ENCODE measurements at places on chromosomes 12 and 14.

DNA sequence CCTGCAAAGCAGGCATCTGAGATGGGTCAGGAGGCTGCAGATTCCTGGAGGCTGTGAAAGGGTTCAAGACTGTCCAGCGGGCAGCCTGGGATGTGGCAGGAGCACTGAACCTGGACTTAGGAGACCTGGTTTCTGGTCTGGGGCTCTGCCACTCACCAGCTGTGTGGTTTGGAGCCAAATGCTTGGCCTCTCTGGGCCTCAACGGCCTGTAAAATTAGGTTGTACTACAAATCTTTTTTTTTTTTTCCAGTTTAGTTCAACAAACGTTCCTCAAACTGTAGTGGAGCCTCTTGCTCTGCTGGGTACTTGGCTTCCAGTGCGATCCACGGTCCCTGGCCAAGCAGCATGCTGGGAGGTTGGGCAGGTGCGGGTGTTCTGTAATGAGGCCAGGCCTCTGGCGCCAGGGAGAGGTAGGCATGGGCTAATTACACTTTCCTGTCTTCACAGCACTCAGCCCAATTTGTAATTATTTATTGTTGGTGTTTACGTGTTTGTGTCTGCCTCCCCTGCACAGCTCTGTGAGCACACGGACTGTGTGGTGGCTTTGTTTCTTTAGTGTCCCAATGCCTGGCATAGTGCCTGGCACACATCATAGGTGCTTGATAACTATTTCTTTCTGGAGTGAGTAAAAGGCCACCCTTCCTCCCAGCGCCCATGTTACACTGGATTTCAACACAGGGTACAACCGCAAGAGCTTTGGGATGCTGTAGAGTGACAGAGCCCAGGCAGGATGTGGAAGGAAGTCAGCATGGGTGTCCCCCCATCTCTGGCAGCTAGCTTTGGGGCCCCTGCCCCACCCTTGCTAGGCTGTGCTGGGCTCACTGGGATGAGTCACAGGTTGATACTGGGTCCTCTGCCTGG lies 5.8 kb upstream of the KRT80 start:
- no peak for DNase-seq

GRCh38 chr14:101184572-101184971 lies 281.1 kb upstream of the RTL1 start:
- DNase-seq = no peak

GRCh38 chr14:68112442-68112841 lies 292.9 kb downstream of the RAD51B start:
- no peak for DNase-seq

- DNase-seq = no peak
Measured at GRCh38 chr12:124645530-124646244, 78.3 kb upstream of the NCOR2 start.

GRCh38 chr12:110245369-110245772 lies 35.7 kb upstream of the ATP2A2 start:
- DNase-seq = peak; percentile 76

DNA sequence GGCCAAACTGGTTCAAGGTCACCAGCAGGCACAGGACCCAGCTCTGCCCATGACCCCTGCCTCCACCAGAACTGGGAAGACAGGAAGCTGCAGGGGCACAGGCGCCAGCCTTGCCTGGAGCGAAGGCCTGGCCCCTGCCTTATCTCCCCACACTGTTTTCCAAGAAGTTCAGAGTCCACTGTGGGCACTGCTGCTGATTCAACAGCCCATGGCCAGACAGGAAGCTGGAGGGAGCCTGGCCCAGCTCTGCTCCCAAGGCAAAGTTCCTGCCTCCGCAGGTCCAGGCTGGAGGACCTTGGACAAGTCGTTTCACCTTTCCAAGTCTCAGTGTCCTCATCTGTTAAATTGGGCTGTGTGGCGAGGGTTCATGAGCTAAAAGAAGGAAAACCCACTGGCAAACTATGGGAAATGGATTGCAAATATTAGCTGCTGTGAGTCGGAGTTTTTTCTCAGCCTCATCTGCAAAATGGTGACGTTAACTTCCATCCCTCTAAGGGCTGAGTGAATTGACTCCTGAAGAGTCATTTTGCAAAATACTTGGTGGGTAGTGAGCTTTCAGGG lies 1.2 kb downstream of the PHETA1 start:
- peak; percentile 18 for DNase-seq

DNA sequence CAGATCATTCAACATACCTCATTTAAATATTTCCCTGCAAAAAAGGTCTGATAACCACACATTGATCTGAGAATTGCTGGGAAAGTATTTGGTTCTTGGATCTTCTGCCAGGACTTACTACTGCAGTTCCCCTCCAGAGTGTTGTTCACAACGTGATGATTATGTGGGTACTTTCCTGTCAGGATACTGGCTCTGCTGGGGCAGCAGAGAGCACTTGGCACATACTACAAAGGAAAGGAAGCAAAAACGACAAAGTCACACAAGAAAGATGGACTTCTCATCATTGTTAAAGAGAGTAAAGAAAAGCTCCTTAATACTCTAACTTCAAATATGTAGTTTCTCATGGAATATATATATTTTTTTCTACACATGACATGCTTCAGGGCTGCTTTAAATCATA lies 11.5 kb downstream of the GNS start:
- DNase-seq = no peak

DNA sequence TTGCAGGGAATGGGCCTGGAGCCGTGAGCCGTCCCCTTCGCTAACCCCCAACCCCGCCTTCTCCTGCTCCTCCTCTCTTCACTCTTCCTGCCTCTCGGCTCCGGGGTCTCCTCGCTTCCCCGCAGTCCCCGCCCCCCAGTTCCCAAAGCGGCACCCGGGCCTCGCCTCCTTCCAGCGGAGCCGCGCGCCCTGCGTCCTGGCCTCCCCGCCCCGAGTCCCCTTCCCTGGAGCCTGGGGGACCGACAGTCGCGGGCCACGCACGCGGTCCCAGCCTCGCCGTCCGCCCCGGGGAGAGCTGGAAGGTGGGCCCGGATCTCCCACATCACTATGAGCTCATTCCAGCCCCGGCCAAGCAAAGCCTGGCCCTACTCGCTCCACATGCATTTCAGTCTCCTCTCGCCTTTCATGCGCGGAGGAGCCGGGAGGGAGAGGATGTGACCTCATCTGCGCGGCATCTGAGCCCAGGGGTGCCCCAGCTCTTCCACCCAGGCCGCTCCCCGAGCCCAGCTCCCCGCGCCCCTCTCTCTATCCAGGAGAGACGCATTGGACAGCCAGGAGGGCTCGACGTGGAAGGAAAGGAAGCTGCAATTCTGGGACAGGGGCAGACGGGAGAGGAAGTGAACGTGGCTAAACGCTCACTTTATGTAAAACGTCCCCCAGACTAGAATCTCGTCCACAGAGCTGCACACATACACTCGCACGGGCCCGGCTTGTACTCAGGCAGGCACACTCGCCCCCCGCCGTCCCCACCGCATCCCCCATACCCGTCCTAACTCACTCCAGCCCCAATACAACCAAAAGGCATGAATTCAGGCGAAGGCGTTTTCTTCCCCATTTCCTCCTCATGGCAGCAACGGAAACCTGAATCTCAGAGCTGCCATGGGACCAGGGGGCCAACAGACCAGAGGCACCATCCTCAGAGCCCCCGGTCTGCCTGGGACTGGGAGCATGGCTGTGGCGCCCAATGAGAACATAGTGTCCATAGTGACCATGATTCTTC lies 108.7 kb upstream of the CCND2 start:
- no peak for DNase-seq

DNA sequence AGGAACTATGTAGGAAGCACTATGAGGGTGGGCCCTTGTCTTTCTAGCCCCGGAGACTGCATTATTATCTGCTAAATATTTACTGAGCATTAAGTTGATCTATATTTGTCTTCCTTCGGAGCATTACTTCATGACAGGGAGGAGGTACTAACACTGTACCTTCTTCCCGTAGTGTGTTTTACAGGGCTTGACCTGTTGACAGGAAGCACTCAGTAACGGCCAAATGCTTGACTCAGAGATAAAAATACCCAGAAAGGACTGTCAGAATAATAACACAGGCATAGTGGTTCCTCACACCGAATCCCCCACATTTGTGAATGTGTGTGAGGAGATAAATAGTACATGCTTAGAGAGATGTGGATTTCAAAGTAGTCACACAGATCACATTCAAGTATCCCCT lies 466.6 kb downstream of the EGLN3 start:
- DNase-seq = no peak

DNA sequence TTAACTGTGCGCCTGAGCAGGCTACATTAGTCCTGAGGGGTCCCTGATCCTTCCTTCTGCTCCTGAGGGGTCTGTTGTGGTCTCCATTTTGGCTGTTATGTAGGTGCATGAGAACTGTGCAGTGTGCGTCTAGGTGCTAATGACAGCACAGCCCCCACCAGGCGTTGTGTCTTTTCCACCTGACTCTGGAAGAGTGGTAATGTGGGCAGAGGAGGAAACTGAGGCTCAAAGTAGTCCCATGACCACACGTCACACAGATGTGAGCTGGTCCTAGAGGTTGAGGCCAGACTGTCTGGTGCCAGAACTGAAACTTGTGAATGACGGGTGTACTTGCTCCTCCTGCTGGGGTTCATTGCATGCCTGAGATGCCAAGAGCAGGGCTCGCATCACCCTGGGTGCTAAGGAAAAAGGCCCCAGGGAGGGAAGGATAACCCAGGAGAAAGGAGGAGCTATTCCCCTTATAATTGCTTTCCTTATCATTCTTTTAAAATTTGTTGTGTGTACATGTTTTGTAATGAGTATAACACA lies 111.8 kb downstream of the SLC25A47 start:
- no peak for DNase-seq

GRCh38 chr12:132147423-132148367 lies 3.4 kb downstream of the NOC4L start:
- no peak for DNase-seq

- no peak for DNase-seq
Measured at GRCh38 chr12:130568501-130568900, 147.6 kb downstream of the RIMBP2 start.

DNA sequence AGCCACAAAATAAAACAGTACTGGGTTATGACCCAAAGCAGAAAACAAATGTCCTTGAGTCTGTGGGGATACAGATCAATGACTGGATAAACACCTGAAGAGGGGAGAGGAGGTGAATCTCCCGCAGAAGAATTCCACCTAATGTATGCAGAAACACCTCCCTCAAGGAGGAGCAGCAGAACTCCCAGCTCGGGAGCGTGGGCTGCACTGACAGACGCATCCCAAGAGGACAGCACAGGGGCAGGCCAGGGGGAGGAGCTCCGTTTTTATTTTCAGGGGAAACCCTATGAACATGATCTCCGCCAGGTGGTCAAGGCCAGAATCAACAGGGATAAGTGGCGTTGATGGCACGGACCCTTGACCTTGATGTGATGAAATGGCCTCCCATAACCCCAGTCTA lies 41.8 kb upstream of the PPP2R5C start:
- DNase-seq = no peak

DNA sequence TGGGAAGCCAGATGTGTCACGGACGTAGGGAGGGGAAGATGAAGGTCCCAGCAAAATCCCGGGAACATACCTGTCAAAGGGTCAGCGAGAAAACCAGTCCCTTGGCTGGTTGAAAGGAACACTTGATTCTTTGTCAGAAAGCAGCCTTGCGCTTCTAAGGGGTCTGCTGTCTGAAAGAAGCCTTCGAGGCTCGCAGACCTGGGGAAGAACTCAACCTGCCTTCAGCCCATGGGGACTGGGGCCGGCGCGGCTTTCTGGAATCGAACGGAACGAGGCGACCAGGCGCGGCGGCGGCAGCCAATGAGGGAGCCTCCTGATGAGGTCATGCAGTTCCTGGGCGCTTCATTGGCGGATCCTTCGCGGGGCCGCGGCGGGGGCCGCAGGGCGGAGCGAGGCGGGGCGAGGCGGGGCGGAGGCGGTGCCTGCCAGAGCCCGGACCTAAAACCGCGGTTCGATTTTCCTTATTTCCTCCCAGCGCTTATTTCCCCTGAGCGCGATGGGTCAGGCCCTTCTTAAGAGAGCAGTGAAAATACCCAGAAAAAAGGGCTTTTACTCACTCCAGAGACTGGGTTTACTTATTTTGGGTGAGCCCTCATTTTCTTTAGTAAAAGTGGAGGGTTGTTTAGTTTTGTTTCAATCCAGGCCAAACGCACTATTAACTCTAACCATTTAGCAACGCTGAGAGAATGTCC lies 11.8 kb upstream of the TTC7B start:
- peak; percentile 49 for DNase-seq

DNA sequence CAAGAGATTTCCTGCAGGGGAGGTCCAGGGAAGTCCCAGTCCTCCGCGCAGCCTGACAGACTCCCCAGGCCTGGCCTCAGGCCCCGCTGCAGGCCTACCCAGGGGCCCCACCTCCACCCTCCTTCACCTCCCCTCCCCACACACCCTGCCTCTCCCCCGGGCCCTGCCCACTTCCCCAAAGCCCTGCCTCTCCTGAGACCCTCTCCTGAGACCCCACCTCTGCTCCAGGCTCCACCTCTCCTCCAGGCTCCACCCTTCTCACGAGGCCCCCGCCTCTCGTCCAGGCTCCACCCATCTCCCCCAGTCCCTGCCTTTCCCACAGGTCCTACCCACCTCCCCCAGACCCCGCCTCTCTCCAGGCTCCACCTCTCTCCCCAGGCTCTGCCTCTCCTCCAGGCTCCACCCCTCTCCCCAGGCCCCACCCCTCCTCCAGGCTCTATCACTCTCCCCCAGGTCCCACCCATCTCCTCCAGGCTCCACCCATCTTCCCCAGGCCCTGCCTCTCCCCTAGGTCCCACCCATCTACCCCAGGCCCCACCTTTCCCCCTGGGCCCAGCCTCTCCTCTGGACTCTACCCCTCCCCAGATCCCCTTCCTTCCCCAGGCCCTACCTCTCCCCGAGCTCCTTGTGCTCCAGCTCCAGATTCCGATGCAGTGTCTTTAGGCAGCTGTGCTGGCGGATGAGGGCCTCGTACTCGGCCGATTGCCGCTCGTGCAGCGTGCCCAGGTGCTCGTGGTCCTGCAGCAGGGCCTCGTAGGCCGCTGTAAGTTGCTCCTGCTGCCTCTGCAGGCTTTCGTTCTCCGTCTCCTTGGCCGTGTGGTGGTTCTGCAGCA lies 58.8 kb upstream of the GPR68 start:
- DNase-seq = peak; percentile 44

DNA sequence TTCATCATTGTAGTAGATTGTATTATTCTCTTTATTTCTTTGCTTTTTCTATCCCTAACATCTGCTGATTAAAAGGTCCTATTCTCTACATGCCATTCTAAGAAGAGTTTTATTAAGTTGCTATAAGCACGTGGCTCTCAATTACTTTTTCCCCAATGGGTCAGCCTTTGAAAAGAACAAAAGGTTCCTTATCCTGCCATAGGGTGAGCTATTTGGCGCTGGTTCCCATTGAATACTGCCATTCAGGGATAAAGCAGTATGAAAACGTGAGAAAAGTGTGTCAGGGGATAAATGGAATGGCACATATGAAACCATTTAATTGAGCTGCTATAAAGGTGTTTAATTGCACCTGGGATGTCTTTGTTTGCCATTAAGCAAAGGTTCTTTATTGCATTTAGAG lies 80.9 kb downstream of the SYNE2 start:
- DNase-seq = no peak

- peak; percentile 69 for DNase-seq
Measured at GRCh38 chr12:99600388-99600787, 47.2 kb upstream of the GARIN6 start.

GRCh38 chr12:57309420-57309819 lies 58.4 kb upstream of the STAC3 start:
- DNase-seq = no peak

Data from NCI-H526 (cell line).